NCI-H187 treated with DMSO at 0.1 percent for 48 hours (cell line): ENCODE measurements at places on chromosomes 12 and 14.
A peak's percentile ranks its signal among the peaks of the same experiment; 100 is the strongest.

GRCh38 chr12:27400856-27401354 is 45.6 kb upstream of the SMCO2 start:
- no peak for DNase-seq

DNA sequence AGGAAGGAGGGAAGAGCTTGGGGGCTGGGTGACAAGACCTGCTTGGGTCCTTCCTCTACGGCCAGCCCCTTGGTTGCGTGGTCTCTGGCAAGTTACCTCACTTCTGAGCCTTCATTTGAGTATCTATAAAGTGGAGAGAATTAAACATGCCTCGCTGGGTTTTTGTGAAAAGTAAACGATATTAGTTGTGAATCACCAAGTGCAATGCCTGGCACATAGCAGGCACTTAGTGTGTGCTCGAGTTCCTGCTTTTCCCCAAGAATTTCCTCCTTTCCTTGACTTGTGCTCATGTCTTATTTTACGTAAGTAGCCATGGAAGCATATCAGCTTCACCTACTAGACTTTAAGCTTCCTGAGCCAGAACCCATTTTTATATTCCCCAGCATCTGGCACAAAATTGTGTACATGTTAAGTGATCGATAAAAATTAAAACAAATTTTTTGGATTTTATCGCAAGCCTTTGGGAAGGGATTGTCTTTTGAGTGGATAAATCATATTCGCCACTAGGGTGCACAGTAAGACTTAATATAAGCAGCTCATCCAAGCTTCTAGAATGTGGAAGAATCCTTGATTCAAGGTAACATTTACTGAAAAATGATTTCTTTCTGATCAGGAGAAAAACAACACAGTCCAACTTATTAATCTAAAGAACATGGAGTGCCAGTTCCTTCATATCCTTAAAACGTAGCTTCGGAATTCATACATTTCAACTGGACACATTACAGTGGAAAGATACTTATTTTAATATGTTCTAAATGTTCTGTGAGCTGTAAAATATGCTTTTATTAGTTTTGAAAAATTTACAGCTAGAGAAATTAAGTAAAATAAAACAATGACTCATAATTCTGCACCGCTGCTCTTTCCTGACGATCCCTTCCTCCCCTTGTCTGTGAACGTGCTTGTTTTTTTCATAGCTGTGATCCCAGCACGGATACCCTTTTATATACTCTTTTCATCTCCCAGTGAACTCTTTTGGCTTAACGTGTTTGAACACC is 62.0 kb downstream of the SLC25A47 start:
- DNase-seq, result no peak

DNA sequence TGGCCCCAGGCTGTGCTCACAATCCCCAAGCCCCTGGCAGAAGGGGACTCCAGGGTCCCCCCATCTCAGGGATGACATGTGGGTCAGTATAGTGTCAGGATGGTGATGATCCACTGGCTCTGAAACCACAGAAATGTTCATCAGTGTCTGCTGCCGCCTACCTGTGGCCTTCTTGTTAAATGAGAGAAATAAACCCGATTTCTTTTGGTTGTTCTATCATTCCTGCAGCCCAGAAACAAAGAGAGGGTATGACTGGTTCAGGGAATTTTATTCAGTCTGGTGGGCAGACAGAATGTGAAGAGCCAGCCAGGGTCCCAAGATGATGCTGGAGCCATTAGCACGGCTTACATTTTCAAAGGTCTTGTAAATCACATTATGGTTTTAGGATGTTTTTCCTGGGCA is 86.6 kb downstream of the CRADD start:
- no peak for DNase-seq

DNA sequence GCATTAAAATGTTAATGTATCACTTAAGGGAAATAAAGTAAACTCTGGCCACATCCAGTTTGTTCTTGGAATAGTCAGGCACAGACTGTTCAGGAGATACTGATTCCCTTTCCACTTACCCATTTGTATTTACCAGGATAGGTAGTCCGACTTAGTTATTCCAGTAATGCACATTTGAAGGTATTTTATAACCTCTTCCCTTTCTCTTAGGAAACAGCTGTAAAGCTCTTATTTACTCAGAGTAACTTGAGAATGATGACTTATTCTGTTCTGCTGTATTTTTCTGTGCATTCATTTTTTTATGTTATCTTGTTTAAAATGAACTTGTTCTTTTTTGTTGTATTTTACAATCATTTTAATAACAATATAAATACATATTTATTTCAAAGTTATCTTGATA is 78.0 kb downstream of the METTL25 start:
- no peak for DNase-seq

DNA sequence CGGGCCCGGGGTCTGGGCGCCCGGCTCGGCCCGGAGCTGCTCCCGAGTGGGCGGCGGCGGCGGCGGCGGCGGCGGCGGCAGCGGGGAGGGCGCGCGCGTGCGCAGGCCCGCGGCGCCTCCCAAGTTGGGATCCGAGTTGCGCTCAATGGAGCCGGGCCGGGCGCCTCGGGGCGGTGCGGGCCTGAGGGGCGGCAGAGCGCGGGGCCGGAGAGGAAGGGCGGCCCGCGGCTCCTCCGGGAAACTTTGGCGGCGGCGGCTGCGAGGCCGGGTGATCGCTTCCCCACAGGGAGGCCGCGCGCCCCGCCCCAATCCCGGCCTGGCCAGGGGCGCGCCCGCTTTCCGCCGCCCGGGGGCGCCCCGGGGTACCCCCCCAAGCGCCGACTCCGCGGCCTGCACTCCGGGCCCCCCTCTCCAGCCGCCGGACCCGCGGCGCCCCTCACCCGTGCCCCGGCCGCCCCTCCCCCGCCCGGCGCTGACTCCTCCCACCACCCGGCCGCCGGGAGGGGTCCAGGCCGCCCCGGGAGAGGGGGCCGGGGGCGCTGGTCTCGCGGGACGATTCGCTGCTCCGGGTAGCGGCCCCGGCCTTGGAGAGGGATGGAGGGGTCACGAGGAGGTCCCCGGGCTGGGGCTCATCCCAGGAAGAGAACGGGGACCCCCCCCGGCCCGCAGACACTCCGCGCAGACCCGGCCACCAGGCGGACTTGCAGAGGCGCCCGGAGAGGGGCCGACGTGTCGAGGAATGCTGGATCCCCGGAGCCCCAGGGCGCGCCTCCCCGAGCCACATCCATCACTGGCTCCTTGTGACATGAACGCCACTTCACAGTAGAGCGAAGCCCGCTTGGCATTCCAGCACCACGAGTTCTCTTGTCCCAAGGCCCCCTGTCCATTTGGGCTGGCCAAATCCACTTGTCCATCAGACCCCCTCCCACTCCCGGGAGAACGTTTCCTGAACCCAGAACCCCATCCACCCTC is at the start of gene RILPL1:
Gene RILPL1, minus strand, starts transcription at position 48 of the 972 bp plus-strand sequence. CDS start 237 bp downstream, outside the sequence.
- no peak for DNase-seq

GRCh38 chr14:53408175-53408879 is 255.2 kb upstream of the DDHD1 start:
- DNase-seq, result peak; percentile 95

DNA sequence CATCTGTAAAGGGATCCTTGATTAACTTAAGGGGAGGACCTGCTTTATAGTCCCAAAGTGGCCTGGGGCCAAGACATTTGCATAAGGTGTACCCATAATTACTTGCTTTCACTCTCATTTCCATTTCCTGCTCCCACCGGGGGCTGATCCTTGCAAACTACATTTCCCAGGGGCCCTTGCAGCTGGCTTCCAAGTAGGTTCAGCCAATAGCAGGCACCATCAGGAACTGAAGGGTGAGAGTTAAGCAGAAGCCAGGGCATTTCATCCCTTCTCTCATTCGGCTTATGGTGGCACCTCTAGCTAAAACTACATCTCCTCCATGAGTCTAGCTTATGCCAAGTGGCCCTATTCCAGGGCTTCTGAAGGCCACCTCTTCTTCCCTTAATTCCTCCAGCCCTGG is 88.8 kb downstream of the CCDC60 start:
- no peak for DNase-seq

DNA sequence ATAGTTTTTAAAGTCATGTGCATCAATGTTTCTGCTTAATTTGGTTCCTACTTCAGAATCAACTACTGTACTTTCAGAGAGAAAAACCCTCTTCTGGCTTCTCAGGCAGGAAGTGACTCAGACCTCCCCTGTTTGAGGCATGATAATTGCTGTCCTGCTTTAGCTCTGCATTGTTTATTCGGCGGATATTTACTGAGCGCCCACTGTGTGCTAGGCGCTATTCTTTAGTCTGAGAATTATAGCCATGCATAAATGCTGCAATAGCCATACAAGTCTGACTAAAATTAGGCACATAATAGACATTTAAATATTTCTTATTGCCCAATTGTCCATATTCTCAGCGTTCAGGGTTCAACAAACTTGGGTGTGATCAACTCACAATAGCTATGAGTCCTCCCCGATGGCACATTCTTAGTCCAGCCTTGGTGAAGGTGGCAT is 6.1 kb upstream of the AMIGO2 start:
- no peak for DNase-seq

DNA sequence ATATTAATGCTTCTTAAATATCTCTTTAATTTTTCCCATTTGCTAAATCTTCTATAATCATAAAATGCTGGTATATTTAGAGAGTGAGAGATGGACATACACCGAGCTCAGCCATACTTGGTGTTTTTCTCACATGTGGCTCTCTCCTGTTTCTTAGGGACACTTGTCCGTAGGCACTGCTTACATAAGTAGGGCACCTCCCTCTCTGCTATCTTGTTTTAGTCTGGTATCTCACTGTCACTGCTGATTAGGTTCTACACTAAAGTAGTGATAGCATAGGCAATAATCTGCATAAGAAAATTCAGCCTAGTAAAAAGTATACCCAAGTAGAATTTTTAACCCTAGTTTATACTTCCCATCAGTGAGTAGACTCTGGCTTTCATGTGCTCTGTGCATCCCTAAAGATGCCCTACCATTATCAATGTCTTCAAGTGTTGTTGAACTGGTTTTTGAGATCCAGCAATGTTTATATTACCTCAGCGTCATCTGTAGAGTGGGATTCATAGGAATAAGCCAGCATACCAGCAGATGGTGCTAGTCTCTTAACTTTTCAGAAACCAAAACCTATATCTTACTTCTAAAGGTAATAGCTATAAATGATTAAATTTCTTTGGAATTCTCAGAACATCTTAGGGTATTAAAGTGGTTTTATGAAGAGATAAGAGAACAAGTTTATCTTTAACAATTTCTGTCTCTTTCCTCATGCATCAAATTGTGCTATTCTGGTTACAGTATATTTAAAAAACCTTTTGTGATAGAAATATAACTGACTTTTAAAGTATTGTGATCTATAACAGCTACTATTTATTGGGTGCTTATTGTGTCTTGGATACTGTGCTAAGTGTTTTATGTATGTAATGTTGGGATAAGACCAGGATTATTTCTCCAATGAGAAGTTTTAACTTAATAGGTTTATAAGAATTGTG is 32.9 kb downstream of the ARID2 start:
- no peak for DNase-seq

DNA sequence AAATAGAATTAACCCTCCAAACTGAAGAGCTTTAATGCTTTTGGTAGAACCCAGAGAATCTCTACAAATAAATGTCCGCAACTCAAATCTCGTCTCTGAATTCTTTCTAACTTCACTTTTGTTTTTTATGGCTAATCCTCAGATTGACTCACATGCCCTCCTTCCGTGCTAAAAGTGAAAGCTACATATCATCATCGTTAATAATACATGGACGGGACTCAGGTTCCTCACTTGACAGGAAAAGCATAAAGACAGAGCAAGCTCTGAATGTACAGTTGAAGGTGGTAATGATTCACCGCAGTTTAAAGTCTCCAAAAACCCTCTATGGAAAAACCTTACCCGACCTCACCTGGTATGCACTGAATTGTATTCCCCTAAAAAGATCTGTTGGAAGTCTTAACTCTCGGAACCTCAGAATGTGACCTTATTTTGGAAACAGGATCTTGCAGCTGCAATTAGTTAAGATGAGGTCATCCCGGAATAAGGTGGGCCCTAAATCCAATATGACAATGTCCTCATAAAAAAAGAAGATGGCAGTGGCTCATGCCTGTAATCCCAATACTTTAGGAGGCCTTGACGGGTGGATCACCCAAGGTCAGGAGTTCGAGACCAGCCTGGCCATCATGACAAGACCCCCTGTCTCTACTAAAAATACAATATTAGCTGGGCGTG is 147.4 kb upstream of the FOXN3 start:
- no peak for DNase-seq

DNA sequence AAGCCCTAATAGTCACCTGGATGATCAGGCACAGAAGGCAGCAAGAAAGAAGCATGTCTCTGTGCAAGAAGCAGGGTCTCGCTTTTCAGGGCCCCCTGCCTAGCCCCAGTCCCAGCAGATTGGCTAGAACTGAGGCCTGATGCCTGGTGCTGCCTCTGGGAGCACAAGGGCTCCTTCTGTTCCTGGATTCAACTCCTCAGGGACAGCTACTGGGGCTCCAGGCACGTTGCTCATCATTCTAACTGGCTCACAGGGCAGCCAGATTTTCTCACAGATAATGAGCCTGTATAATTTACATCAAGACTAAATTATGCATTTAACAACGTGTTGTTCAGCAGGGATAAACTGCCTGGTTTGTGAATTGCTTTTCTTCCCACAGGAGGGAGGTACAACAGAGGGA is 106.5 kb upstream of the PLXNC1 start:
- no peak for DNase-seq

GRCh38 chr14:44041700-44042099 is 465.4 kb downstream of the FSCB start:
- no peak for DNase-seq

DNA sequence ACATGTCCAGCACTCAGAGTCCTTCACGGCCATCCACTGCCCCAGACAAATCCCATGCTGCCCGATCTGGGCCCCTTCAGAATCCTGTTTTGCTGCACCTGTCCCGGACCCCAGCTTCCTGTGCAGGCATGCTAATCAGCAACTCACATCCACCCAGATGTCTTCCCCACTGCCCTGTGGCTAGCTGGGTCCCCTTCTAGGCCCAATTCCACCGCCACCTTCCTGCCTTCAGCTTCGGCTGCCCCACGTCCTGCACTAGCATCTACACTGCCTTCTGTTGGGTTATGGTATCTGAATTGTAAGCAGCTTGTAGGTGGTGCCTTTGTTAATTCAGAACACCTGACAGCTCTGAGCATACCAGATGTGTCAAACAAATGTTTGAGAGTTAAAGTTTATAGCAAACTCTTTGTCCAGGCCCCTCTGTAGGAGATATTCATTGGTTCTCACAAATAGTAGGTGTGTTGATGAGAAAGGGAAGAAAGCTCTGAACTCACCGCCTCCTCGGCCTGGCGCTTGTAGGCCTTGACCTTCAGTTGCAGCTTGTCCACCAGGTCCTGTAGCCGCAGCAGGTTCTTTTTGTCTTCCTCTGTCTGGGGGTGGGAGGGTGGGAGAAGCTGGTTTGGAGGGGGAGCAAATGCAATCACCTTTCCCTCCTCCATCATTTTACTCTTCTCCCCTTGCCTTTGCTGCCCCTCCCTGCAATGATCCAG is 6.0 kb downstream of the CMTM5 start:
- DNase-seq, result no peak

DNA sequence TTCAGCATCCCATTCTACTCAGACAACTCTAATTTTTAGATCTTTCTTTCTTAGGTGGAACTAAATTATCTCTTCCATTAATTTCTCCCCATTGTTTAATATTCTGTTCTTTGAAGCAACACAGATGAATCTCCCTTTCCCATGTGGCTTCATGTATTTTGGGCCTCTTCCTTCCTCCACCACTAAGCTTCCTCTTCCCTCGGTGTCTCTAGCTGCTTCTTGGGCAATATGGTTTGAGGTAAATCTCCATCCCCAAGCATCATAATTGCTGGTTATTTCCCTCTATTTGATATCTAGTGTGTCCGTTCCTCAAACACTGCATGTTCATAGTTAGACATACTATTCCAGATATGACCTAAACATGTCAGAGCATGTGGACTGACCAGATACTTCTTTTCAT is 119.2 kb downstream of the PELI2 start:
- no peak for DNase-seq

- DNase-seq, result no peak
These were observed 1201.5 kb downstream of the BCL11B start for GRCh38 chr14:98070536-98070935.

- DNase-seq, result no peak
These were observed 52.8 kb downstream of the KCNK13 start for GRCh38 chr14:90114554-90114953.
